ENCODE measurements at places on chromosomes 4 and X. TPM values are rescaled to one million over a fixed set of nuclear protein-coding genes. Genes with fewer than 3 reads are reported as not detected.

The UVSSA gene
- 3.7 TPM for total RNA-seq

The ARAP2 gene
- 0.13 TPM for total RNA-seq

The MSN gene
- total RNA-seq, result 255 TPM

The CXorf66 gene
- total RNA-seq, result not detected

The CENPVL1 gene
- total RNA-seq, result not detected

The NPY2R gene
- total RNA-seq, result not detected

The AIMP1 gene
- total RNA-seq, result 9.5 TPM

DNA sequence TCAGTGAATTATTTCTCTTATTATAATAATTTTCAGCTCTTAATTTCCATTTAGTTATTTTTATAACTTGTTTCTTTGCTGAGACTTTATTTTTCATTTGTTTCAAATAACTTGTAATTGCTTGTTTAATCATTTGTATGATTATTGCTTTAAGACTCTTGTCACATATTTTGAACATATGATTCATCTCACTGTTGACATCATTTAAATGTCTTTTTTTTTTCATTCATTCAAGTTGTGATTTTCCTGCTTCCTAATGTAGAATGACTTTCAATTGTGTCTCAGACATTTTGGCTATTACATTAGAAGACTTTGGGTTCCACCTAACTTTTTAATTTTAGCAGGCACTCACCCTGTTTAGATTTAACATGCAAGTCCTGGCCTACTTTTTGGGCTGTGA lies 234.8 kb upstream of the DIPK2B start:
- no peak for DNase-seq

- no peak for DNase-seq
Observed at GRCh38 chr4:61919561-61919960, 719.4 kb downstream of the ADGRL3 start.

- no peak for DNase-seq
Observed at GRCh38 chr4:151906438-151906837, 145.6 kb upstream of the GATB start.

GRCh38 chr4:62619971-62620370 lies 1419.8 kb downstream of the ADGRL3 start:
- no peak for DNase-seq

GRCh38 chrX:88560673-88561330 lies 186.2 kb upstream of the CPXCR1 start:
- no peak for DNase-seq

DNA sequence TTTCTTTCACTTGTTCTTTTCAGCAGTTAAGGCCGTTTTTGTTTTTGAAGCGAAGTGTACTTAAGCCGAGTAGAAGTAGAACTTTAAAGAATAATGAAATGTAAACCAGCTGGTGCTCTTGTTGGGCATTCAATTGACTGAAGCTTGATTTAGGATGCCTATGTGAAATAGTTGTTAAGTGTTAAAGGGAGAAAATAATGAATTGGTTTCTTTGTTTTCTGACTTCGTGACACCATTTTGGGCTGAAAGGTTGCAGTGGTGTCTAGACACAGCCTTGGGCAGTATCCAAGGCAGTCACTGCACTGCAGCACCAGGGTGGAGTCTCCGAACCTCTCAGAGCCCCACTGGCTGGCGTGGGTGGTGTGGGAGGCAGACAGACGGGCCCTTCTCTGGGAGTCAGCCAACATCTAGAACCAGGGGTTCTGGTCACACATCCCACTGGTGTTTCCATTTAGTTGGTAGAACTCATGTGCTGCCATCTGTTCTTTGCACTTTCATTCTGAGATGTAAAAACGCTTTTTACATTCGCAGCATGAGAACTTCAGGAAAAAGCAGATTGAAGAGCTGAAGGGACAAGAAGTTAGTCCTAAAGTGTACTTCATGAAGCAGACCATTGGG lies 3.5 kb downstream of the UCHL1 start:
- no peak for DNase-seq

DNA sequence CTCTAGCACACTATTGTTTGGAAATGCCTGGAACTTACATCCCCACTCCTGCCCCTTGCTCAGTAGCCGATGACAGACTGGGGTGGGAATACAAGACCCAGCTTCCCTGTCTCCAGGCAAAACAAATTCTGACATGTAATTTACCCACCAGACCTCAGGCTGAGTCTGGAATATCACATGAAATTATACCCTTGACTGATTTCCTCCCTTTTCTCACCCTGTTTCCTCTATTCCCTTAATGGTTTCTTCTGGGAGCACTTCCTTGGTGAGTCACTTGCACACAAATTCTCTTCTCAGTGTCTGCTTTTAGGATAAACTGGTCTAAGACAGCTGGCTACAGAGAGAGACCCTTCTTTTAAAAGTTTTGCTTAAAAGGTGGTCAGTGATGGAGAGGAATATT lies 65.8 kb upstream of the DIPK2B start:
- DNase-seq, result peak; percentile 19

GRCh38 chrX:38975368-38975942 lies 174.2 kb downstream of the MID1IP1 start:
- no peak for DNase-seq

DNA sequence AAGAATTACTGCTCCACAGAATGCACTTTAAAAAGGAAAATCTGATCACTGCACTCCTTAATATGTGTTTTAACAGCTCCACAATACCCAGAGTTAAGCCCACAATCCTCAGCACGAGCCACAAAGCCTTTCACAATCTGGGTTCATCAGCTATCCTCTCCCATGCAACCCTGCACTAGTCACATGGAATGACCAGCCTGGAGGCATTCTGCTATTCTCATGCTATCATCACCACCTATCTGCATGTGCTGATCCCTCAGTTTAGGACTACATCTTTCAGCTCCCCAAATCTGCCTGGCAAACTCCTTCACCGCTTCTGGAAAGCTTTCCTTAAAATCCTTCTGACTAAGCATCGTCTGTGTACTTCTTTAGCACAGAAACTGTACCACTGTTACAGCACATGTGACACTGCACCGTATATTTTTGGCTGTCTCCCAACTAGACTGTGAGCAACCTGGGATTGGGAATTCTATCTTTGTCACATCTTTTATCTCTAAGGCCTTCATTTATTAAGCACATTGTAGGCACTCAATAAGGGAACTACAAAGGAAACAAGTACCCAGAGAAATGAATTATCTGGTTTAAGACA lies 18.3 kb upstream of the EIF1AX start:
- no peak for DNase-seq

DNA sequence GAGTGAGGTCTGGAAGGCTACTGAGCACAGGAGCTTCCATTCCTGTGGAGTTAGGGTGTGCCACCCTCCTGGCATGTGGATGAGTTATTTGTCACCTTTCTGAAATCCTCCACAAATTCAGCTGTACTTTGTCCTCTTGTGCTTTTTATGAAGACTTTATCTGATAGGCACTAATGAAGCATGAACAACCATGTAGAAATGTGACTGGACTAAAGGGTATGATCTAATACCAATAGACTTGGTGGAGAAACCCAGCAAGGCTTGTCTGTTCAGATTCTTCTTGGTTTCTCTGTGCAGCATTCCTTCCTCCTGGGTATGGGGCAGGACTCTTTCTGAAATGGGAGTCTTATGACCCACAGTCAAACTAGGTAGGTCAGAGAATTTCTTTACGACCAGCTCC lies 9.6 kb downstream of the NBDY start:
- DNase-seq, result no peak

GRCh38 chrX:129717892-129718291 lies 20.9 kb upstream of the XPNPEP2 start:
- peak; percentile 14 for DNase-seq

- peak; percentile 62 for DNase-seq
Observed at GRCh38 chr4:151099976-151100417, 569 bp downstream of the RPS3A start.

- peak; percentile 59 for DNase-seq
Observed at GRCh38 chr4:148810461-148810860, 368.2 kb upstream of the NR3C2 start.

DNA sequence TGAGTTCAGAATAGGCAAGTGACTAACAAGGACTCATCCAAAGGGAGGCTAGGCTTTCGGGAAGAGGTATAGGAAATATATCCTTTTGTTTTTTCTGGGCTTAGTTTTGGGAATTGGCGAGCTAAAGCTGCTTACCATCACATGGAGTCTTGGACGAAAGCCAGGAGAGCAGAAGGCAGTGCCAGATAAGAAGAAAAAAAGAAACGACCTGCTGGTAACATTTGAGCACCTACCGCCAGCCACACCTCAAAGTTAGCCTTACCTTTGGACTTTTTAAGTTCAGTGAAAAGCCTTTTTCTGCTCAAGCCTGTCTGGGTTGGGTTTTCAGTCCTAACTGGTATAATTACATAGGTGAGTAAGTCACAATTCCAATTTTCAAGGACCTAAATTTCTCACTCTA lies 85.1 kb upstream of the LCORL start:
- peak; percentile 69 for DNase-seq

- peak; percentile 0 for DNase-seq
Observed at GRCh38 chrX:8084006-8084405, 87.1 kb downstream of the VCX2 start.

DNA sequence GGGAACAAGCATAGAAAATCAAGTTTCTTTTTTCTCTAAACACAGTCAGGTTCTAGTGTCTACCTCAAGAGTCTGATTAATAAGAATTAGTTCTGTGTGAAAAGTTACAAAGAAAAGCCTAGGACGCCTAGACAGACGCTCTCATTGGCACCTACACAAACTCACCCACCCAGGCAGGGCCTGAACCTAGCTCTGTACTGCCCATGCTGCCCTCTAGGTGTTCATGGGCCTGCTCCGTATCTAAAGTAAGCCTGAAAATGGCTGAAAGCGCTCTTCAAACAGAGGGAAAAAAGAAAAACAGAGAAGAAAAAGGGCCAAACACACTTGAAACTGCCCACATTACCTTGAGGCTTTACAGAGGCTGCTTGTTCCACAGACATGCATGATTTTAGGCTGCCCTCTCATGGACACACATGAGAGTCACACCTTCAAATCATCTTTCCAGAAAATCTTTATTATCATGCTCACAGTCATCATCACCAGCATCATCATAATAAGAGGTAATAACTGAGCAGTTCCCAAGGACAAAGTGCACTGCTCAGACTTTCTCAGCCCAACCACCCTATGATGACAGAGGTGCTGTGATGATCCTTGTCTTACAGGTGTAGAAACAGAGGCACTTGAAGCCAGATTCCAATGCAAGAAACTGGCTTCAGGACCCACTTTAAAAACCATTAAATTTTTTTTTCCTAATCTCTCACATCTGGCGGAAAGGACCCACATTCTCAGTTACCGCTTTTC lies 49.6 kb downstream of the MAP7D2 start:
- DNase-seq, result peak; percentile 37

DNA sequence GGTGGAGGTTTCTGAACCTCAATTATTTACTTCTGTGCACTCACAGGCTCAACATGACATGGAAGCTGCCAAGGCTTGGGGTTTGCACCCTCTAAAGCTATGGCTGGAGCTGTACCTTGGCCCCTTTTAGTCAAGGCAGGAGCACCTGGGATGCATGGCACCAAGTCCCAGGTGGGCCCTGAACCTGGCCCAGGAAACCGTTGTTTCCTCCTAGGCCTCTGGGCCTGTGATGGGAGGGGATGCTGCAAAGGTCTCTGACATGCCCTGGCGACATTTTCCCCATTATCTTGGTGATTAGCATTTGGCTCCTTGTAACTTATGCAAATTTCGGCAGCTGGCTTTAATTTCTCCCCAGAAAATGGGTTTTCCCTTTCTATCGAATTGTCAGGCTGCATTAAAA lies 726.1 kb upstream of the POU3F4 start:
- DNase-seq, result no peak

DNA sequence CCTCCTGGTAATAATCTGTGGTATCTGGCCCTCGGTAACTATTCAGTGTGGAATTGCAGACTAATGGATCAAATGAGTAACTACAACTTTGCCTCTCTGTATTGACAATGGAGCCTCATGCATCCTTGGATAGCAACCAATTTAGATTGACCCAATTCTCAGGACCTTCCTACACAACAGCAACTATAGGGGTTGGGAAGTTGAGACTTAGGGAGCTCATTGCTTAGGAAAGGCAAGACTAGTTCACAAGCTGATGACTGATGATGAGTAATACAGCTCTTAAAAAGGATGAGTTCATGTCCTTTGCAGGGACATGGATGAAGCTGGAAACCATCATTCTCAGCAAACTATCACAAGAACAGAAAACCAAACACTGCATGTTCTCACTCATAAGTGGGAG lies 47.5 kb upstream of the KLHL13 start:
- no peak for DNase-seq

DNA sequence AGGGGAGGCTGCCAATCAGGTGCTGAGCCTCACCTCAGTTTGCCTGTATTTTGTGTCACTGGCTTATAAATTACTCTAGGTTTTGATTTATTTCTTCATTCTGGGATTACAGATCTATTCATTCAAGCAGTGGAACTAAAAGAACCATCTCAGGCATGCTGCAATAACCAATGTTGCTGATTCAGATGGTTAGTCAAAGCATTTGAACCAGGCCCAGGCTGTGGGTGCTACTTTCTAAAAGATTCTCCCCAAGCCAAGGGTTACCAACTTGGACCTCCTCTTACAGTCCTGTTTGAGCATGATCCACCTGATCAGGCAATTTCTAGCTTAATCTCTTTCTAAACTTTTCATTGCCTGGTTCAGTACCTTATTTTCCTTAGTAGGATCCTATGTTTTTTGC lies 67.2 kb downstream of the TMEM131L start:
- no peak for DNase-seq

- DNase-seq, result no peak
Observed at GRCh38 chr4:119932277-119932676, 134.4 kb downstream of the MAD2L1 start.

DNA sequence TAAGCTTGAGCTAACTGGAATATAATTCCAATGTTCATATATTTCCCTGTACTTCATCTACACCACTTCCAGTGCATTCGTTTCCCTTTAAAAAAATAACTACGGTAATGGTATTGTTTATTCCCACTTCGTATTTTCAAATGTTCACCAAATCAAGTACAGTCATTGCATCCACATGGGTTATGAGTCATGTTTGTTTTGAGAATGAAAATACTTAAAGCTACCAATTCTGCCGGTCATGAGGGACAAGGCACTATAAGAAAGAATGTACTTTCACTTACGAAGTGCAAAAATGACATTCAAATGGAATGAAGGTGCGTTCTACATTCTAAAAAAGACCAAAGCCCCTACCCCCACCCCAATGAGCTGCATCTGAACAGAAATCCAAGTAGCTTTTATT lies 174.4 kb upstream of the FGF13 start:
- DNase-seq, result peak; percentile 66

- peak; percentile 18 for DNase-seq
Observed at GRCh38 chr4:171880136-171880535, 66.9 kb downstream of the GALNTL6 start.

- no peak for DNase-seq
Observed at GRCh38 chr4:111596491-111596890, 548.8 kb upstream of the FAM241A start.

DNA sequence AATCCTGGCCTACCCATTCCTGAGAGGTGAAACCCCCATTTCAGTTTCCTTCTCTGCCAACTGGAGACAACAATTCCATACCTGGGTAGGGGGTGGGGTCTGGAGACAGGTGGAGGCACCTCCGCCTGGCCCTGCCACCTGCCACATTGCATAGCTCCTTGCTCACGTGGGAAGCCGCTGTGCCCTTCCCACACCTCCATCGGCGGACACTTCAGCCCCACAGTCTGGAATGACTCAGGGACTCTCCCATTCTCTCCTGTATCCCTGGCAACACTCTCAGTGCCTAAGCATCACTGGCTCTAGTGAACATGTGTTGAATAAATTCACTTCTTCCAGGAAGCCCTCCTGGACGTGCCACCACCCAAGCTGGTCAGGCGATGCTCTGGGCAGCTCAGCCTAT lies 21.7 kb downstream of the PPP2R2C start:
- no peak for DNase-seq

Data from dermis microvascular lymphatic vessel endothelial cell (primary cell).